Stomach (tissue), 19 donors: ENCODE measurements at places on chromosomes 4 and X. TPM values are rescaled to one million over a fixed set of nuclear protein-coding genes. Genes with fewer than 3 reads are reported as not detected.

DNA sequence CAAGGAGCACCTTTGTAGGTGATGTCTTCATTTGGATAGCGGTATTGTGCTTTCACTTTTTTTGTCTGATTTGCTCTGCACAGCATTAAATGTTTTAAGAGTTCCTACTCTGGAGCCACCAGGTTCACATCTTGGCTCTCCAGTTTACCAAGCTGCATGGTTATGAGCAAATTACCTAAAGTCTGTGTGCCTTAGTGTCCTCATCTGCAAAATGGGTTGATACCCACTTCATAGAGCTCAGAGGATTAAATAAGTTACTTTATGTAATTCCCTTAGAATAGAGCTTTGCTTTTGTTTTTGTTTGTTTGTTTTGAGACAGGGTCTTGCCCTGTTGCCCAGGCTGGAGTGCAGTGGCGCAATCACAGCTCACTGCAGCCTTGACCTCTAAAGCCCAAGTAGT is 58.2 kb downstream of the UBE2K start:
- no peak for DNase-seq
- H3K4me3 ChIP-seq, result no peak overlapping the region
- H3K4me1 ChIP-seq, result peaks cover 5% of the 10 kb centered on the region
- no peak overlapping the region for H3K27ac ChIP-seq
- H3K27me3 ChIP-seq, result no peaks in the 10 kb centered on the region

DNA sequence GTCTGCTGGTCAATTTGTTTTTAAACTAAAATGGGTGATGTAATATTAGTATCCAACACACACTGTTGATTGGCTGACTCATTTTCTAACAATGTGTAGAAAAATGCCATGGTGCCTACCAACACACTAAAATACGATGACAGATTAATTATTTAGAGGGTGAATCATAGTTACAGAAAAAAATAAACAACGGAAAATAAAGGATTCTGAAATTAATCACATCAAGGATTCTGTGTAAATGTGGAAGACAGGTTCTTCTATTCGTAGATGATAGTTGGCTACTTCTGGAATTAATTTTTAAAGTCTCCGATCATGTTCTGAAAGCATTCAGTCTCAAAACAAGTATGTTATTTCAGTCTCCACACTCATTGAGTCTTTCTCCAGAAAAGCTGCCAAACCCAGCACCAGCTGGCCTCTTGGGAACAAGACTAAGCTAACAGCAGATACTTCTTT is 8.2 kb upstream of the IQCM start:
- H3K4me1 ChIP-seq, result no peaks in the 10 kb centered on the region
- H3K36me3 ChIP-seq, result no peaks in the 10 kb centered on the region
- no peak overlapping the region for H3K27ac ChIP-seq
- H3K4me3 ChIP-seq, result no peak overlapping the region

The SERTM2 gene
- total RNA-seq, result 2.2 TPM

GRCh38 chrX:33053001-33053400 is 158.3 kb downstream of the DMD start:
- no peak overlapping the region for H3K4me3 ChIP-seq
- H3K4me1 ChIP-seq, result no peaks in the 10 kb centered on the region
- no peak overlapping the region for H3K27ac ChIP-seq
- H3K27me3 ChIP-seq, result no peaks in the 10 kb centered on the region
- no peak for DNase-seq

GRCh38 chr4:4575284-4576211 is 33.7 kb upstream of the STX18 start:
- H3K36me3 ChIP-seq, result no peaks in the 10 kb centered on the region
- H3K4me1 ChIP-seq, result no peaks in the 10 kb centered on the region
- peak overlapping the region; percentile 74 for H3K4me3 ChIP-seq
- no peaks in the 10 kb centered on the region for H3K27me3 ChIP-seq

DNA sequence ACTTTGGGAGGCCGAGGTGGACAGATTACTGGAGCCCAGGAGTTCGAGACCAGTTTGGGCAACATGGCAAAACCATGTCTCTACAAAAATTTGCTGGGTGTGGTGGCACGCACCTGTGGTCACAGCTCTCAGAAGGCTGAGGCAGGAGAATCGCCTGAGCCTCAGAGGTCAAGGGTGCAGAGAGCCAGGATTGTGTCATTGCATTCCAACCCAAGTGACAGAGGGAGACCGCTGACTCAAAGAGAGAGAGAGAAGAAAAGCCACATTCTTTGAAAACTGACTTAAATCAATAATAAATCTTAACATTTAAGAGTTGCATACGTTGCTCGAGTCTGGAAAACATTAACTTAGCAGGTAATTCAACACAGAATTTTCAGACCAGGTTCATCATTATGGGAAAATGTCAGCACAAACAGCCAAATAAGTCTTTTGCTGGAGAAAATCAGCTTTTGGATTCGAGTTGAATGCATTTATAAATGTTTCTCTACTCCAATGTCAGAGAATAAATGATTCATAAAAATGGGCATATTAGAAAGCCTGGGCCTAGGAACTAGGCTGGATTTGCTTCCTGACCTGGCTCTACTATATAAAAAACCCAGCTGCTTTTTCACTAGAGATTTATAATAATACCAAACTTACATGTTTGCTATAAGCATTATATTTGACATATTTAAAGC is 68.3 kb upstream of the RBPJ start:
- H3K27ac ChIP-seq, result no peak overlapping the region
- no peaks in the 10 kb centered on the region for H3K4me1 ChIP-seq
- H3K27me3 ChIP-seq, result no peaks in the 10 kb centered on the region
- H3K36me3 ChIP-seq, result no peaks in the 10 kb centered on the region

DNA sequence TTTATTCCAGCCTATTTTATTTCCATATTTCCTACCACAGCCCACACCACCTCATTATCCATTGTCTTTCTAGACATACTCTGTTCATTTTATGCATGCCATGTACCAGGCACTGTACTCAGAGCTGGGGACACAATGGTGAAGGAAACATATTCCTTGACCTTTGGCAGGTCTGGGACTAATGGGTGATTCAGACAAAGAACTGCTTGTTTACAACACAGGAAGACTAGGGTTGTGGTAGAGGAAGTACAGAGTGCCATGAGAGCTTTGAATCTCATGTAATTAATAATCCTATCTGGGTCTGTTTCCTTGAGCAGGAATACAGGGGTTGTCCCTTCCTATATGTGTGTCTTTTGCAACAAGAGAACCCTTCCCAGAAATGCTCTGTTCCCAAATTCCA is 75.1 kb upstream of the NUDT10 start:
- no peaks in the 10 kb centered on the region for H3K27me3 ChIP-seq
- no peak for DNase-seq
- H3K36me3 ChIP-seq, result no peaks in the 10 kb centered on the region
- H3K27ac ChIP-seq, result no peak overlapping the region
- no peaks in the 10 kb centered on the region for H3K4me1 ChIP-seq
- H3K4me3 ChIP-seq, result no peak overlapping the region

The CPE gene
- total RNA-seq, result 59.5 TPM

The EVC gene
- total RNA-seq, result 7.0 TPM

- DNase-seq, result no peak
- H3K4me1 ChIP-seq, result no peaks in the 10 kb centered on the region
- H3K27me3 ChIP-seq, result no peaks in the 10 kb centered on the region
- H3K4me3 ChIP-seq, result no peak overlapping the region
- no peaks in the 10 kb centered on the region for H3K36me3 ChIP-seq
- no peak overlapping the region for H3K27ac ChIP-seq
Measured at GRCh38 chr4:48212165-48212564, 57.5 kb downstream of the TEC start.

- H3K36me3 ChIP-seq, result no peaks in the 10 kb centered on the region
- DNase-seq, result no peak
- no peak overlapping the region for H3K27ac ChIP-seq
- no peaks in the 10 kb centered on the region for H3K4me1 ChIP-seq
- H3K27me3 ChIP-seq, result peaks cover 4% of the 10 kb centered on the region
Measured at GRCh38 chrX:140723121-140723715, 13.7 kb downstream of the LINC00632 start.

GRCh38 chr4:15018361-15018760 is 16.1 kb downstream of the CPEB2 start:
- H3K27me3 ChIP-seq, result no peaks in the 10 kb centered on the region
- peaks cover 4% of the 10 kb centered on the region for H3K4me1 ChIP-seq
- H3K27ac ChIP-seq, result peak overlapping the region; percentile 21
- peaks cover 43% of the 10 kb centered on the region for H3K36me3 ChIP-seq
- H3K4me3 ChIP-seq, result no peak overlapping the region

- no peaks in the 10 kb centered on the region for H3K36me3 ChIP-seq
- no peaks in the 10 kb centered on the region for H3K27me3 ChIP-seq
- H3K4me3 ChIP-seq, result no peak overlapping the region
Measured at GRCh38 chr4:124386163-124386562, 326.4 kb downstream of the ANKRD50 start.

- no peak overlapping the region for H3K27ac ChIP-seq
Measured at GRCh38 chrX:44428989-44429627, 85.6 kb upstream of the EFHC2 start.

DNA sequence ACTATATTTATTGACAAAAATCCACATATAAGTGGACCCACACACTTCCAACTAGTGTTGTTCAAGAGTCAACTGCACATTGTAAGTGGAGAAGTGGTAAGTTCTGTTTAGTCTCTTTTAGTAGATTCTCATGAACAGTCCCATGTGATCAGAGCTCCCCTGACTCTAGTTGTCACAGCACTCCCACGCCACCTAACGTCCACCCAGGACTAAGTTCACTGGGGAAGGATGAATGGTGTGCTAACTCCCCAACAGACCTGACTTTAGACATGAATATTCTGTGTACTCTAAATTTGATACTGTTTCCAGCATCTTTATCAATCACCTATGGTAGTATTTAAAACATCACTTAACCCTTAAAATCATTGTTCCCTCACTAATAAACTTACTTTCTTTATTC is 59.8 kb downstream of the PACRGL start:
- H3K27ac ChIP-seq, result no peak overlapping the region
- H3K4me3 ChIP-seq, result no peak overlapping the region
- no peak for DNase-seq

DNA sequence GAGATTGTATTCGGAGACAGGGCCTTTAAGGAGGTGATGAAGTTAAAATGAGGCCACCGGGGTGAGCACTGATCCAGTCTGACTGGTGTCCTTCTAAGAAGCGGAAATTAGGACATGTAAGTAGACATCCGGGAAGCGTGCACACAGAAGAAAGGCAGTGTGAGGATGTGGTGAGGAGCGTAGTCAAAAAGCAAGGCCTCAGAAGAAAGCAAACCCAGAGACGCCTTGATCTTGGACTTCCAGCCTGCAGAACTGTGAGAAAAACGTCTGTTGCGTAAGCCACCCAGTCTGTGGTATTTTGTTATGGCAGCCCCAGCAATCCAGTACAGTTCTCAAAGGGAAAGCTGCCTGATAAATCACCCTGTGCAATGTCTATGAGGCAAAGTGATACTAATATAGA is 153.5 kb downstream of the KCNIP4 start:
- H3K27me3 ChIP-seq, result no peaks in the 10 kb centered on the region
- no peaks in the 10 kb centered on the region for H3K4me1 ChIP-seq
- H3K4me3 ChIP-seq, result no peak overlapping the region
- H3K36me3 ChIP-seq, result no peaks in the 10 kb centered on the region
- H3K27ac ChIP-seq, result no peak overlapping the region

The DIPK2B gene
- 10.3 TPM for total RNA-seq

DNA sequence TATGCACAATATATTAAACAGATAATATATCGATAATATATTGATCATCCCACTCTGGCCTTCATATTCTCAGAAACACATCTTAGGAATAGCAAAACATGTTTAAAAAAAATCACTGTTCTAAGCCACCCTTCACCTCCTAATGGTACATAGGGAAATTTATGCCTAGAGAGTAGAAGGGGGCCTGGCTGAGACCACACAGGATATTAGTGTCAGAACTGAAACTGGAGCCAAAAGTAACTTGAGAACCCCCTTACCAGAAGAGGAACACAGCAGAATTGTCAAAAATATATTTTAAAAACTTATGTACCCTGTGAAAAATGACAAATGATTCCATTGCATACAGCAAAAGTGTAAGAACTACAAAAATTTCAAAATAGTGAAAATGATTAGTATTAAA is 173.1 kb downstream of the VSIG4 start:
- no peak for DNase-seq
- H3K36me3 ChIP-seq, result no peaks in the 10 kb centered on the region
- H3K27ac ChIP-seq, result no peak overlapping the region
- no peak overlapping the region for H3K4me3 ChIP-seq

DNA sequence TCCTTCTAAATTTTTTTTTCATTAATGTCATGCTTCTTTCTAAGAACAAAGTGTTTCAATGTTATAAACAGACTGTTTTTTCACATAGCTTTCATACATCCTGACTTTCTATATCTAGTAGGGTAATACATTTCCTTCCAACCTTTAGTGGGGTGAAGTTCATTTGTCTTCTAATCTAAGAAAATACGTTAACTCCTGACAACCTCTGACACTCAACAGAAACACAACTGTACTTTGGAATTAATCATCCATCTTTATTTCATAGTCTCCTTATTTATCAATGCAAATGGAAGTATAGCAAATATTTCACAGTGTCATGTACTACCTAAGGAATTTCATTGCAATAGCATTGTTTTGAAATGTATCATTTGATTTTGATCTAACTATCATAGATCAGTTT is 2.7 kb upstream of the MTTP start:
- no peak for DNase-seq
- no peaks in the 10 kb centered on the region for H3K4me1 ChIP-seq
- no peak overlapping the region for H3K27ac ChIP-seq
- H3K4me3 ChIP-seq, result no peak overlapping the region
- H3K27me3 ChIP-seq, result no peaks in the 10 kb centered on the region
- no peaks in the 10 kb centered on the region for H3K36me3 ChIP-seq

GRCh38 chrX:125203737-125204578 is 115.7 kb upstream of the TEX13C start:
- H3K4me3 ChIP-seq, result peak overlapping the region; percentile 42
- H3K4me1 ChIP-seq, result peaks cover 33% of the 10 kb centered on the region
- H3K27ac ChIP-seq, result no peak overlapping the region
- DNase-seq, result no peak

GRCh38 chrX:11242704-11243103 is 50.5 kb upstream of the AMELX start:
- no peak for DNase-seq

The FIP1L1 gene
- total RNA-seq, result 29.8 TPM

DNA sequence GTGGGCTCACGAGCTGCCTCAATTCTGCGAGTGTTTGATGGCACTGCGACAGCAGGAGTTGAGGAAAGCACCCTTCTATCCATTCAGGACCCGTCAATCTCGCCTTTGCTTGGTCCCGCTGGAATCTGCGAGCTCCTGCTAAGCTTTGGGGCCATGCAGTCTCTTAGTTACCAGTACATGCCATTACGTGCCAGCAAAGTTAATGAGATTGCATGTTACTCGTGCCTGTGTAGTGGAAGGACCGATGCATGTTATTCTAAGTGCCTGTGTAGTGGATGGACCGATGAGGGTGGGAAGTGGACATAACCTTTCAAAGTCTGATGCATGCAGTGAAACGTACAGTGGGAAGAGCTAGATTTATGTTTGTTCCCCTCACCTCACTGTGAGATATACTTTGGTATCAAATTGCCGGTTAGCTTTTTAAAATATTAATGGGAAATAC is 569 bp downstream of the RPS3A start:
- no peak for DNase-seq
- H3K4me1 ChIP-seq, result peaks cover 27% of the 10 kb centered on the region
- H3K27ac ChIP-seq, result peak overlapping the region; percentile 96
- H3K27me3 ChIP-seq, result no peaks in the 10 kb centered on the region

The AFM gene
- 1.8 TPM for total RNA-seq
